ENCODE measurements at places on chromosomes 7 and 10. TPM values are rescaled to one million over a fixed set of nuclear protein-coding genes. Genes with fewer than 3 reads are reported as not detected.

The PITRM1 gene
- 65.8 TPM for total RNA-seq

The CCDC172 gene
- not detected for total RNA-seq

The ATP6V0E2 gene
- 67.6 TPM for total RNA-seq

The GAD2 gene
- total RNA-seq, result not detected

The PSD gene
- 88.5 TPM for total RNA-seq

The ZYX gene
- total RNA-seq, result 163 TPM

The FEZF1 gene
- total RNA-seq, result 12.7 TPM

The NKX1-2 gene
- 0.59 TPM for total RNA-seq

The TRIM74 gene
- total RNA-seq, result 2.9 TPM

The PSMG3 gene
- 56.6 TPM for total RNA-seq

The PNLIPRP2 gene
- total RNA-seq, result not detected

The OR2A42 gene
- total RNA-seq, result not detected

The ANKRD2 gene
- total RNA-seq, result not detected

The MEOX2 gene
- 0.39 TPM for total RNA-seq

The MTURN gene
- total RNA-seq, result 32.6 TPM

The AKR1D1 gene
- total RNA-seq, result not detected

The TRPV5 gene
- total RNA-seq, result 0.15 TPM

The SDK1 gene
- total RNA-seq, result 225 TPM

The ZNF679 gene
- total RNA-seq, result not detected

The VSIR gene
- 0.29 TPM for total RNA-seq

The EGFR gene
- total RNA-seq, result 12.8 TPM

The STEAP1 gene
- not detected for total RNA-seq

The DENND2A gene
- total RNA-seq, result 64.7 TPM

The TRIL gene
- 1.4 TPM for total RNA-seq

The SLC13A1 gene
- total RNA-seq, result not detected

The MTERF1 gene
- total RNA-seq, result 17.0 TPM

The ITPRID1 gene
- total RNA-seq, result not detected

The GRM3 gene
- not detected for total RNA-seq

The FRA10AC1 gene
- 17.7 TPM for total RNA-seq

All from glutamatergic neuron (in vitro differentiated cells).